ENCODE measurements at places on chromosomes 4 and X.
A peak's percentile ranks its signal among the peaks of the same experiment; 100 is the strongest.

GRCh38 chr4:33107814-33108213, 2387.6 kb downstream of the PCDH7 start:
- DNase-seq: no peak

GRCh38 chrX:107146670-107147069, 28.0 kb upstream of the RBM41 start:
- DNase-seq: no peak

DNA sequence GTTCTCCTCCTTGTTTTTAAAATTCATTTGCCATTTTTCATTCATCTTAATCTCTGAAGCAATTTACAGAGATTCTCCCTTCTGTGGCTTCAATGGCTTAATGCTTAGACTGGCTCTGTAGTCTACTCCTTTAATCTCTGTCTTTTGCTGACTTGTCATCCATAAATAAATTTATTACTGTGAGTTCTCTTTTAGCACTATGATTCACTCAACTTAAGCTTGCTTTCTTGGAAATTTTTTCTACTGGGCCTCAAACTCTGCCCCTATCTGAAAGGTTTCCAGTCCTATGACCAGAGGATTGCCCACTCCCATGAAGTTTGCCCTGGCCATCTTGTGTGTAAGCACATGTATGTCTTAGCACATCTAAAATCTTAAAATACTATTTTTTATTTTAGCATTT, 251.1 kb downstream of the DCLK2 start:
- no peak for DNase-seq

DNA sequence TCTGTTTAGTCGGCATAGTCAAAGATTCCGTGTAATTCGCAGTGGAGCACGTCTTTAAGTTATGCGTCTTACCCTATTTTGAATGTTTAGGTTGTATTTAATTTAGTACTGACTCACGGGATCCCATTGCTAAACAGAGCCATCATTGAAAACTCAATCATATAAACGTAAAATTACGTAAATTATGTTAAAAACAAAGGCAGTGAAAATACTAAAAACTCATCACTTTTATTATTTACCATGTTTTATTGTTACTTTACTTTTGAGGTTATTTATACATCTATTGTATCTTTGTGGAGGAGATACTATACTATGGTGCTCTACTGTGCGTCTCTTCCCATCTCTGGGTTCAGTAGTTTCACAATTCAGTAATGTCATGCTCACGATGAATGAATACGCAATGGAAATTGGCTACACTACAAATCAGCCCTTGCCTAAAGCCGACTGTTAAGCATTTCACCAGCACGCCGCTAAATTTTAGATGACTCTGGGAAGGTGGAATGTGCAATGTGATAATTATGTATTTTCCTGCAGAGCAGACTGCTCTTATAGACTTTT, 944 bp downstream of the FUNDC2 start:
- DNase-seq: peak; percentile 33

DNA sequence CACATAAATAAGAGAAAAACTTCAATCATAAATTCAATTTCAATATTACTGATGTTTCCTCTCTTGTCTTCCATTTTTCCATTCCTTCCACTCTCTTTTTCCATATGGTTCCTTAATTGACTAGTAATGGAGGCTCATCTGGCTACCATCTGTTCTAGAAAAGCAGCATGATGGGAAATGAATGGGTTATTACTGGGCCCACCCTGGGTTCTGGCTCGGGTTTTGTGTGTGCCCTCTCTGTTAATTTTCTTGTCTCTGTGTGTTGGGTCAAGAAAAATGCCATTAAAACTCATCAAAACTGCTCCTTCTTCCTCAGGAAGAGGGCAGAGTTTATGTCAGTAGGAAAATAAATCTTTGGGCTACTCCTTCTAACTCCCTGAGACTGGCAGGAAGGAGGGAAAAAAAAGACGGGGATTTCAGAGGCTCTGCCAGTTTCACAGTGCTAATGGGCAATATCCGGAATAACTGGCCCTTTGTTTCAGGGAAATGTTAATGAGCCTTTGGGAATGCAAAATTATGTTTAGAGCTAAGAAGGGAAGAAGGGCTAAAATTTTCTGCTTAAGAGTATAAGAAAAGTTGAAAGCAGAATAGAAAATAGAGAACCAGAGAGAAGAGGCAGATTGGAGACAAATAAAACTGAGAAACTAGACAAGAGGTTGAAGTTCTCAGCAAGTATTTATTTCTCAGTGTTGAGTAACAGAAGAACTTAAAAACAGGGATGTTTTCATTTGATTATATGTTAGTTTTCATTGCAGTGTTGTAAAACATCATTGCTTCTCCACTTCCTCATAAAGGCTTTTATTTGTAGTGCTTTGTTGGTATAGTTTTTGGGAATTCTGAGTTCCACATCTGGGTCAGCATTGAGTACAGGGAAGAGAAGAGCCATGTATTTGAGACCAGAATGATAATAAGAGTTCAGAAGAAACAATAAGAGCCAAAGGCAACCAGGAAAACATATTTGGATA, 19.7 kb downstream of the GABRB1 start:
- DNase-seq: no peak

DNA sequence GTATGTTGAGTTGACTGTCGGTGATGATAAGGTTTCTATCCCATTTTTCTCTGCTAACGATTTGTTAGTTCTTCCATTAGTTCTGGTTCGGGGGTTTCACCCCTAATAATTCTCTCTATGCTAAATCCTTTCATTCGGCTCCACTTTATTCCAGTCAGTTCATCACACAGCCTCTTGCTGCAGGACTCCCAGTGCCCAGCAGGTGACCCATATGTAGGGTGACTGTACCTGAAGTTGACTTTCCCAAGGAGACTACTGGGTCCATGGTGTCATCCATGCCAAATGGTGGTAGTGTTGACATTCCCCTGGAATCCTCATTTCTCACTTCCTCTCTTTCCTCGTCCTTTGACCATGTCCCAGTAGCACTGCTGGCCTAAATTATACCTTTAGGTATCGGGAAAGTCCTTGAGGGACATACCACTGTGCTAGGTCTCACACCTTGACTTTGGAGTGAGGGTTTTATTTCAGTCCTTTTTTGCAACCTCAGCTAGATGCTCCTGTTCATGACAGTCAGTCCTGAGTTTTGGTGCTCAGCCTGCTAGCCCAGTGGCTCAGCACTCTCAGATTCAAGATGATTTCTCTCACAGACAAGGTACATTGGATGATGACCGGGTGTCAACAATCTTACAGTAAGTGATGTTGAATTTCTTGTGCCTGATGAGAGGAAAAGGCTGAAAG, 105.1 kb upstream of the ARHGAP24 start:
- DNase-seq: no peak

- no peak for DNase-seq
Observed at GRCh38 chr4:55468724-55469123, 73.0 kb downstream of the TMEM165 start.

- no peak for DNase-seq
Observed at GRCh38 chr4:27397886-27398285, 537.2 kb downstream of the STIM2 start.

GRCh38 chrX:13369256-13370030, 49.6 kb upstream of the ATXN3L start:
- no peak for DNase-seq

DNA sequence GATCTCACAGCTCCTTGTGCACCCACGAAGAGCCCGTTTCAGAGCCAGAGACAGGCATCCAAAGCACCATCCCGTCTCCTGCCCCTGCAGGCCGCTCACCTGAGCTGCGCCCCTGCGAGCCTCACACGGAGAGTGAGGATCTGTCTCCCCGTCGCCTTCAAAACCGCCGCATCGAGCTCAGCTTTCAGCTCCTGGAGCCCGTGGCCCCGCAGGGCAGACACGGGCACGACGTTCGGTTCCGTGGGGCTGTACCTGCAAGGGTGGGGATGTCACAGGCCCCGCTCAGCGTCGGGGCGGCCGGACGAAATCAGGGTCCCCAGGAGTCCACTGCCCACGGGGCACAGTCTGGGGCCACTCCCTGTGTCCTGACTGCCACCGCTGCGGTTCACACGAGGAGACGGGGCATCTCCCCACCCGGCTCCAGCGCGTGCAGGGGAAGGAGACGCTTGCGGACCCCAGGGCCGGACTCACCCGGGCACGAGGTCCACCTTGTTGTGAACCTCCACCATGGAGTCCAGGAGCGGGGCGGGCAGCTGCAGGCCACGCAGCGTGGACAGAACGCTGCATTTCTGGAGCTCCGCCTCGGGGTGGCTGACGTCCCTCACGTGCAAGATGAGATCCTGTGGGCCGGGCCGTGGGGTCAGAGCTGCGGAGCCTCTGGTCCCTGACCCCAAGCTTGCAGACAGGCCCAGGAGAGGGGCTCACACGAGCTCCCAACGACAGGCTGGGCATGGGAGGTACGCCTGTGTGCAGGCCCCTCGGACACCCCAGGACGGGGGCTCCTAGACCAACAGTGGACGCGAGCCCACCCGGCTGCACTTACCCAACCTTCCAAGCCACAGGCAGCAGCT, 11.1 kb downstream of the GTPBP6 start:
- no peak for DNase-seq

- no peak for DNase-seq
Observed at GRCh38 chr4:182928061-182928460, 10.9 kb upstream of the DCTD start.

GRCh38 chr4:90012918-90013317, 114.3 kb upstream of the CCSER1 start:
- no peak for DNase-seq

DNA sequence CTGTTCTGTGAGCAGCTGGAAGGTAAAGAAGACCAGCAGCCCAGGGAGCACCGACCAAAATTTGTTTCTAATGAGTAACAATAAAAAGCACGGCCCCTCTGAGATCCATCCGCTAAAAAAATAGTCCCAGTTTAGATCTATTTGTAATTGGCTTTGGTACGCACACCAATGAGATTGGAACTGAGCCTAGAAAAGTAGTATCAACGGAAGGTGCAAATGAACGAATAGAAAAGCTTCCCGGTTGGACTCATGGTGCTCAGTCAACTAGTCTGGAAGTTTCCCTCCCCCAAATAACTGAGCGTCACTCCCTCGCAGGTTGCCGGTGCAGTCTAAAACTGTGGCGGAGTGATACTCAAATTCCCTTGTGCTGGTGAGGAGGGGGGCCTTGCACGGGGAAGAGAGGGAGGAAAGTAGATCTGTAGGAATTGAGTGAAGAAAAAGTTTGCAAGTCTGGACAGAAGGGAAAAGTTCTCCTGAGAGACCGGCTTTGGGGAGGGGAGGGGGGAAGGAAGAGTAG, at the start of gene COL4A5:
TSS of gene COL4A5 (plus strand) at position 413 of the 517 bp plus-strand sequence. CDS start 288 bp downstream, outside the sequence.
- no peak for DNase-seq

DNA sequence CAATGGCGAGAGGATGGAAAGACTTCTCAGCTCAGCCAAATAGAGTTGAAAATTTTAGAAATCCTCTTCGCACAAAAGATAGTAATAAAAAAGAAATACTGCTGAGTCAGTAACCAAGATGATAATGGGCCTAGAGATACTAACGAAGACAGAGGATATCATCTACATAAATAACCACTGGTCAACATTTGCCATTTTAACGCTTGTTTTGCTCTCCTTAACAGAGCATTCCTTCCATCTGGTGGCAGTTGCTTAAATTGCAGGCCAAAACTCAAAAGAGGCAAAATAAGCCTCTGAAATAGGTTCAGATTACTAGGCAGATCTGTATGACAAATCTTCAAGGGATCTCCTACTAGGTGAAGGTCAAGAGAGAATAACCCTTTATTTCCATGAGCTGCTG, 51.7 kb upstream of the MCF2 start:
- DNase-seq: no peak

- no peak for DNase-seq
Observed at GRCh38 chr4:151530230-151530629, 121.3 kb downstream of the FHIP1A start.

DNA sequence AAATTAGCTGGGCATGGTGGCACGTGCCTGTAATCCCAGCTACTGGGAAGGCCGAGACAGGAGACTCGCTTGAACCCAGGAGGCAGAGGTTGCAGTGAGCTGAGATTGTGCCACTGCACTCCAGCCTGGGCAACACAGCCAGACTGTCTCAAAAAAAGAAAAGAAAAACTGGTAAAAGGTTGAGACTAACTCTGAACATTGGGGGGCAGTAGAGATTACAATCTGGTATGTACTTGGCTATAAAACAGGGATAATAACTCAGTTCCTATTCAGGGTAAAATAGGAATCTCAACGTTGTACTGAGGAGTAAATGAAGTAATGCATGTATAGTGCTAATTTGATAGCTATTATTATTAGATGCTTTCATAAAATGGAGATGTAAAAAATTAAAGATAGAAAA, 12.5 kb upstream of the KLF8 start:
- no peak for DNase-seq

GRCh38 chrX:110242371-110242770, 75.5 kb downstream of the AMMECR1 start:
- no peak for DNase-seq

- no peak for DNase-seq
Observed at GRCh38 chrX:150655788-150656187, 37.4 kb upstream of the MTMR1 start.

DNA sequence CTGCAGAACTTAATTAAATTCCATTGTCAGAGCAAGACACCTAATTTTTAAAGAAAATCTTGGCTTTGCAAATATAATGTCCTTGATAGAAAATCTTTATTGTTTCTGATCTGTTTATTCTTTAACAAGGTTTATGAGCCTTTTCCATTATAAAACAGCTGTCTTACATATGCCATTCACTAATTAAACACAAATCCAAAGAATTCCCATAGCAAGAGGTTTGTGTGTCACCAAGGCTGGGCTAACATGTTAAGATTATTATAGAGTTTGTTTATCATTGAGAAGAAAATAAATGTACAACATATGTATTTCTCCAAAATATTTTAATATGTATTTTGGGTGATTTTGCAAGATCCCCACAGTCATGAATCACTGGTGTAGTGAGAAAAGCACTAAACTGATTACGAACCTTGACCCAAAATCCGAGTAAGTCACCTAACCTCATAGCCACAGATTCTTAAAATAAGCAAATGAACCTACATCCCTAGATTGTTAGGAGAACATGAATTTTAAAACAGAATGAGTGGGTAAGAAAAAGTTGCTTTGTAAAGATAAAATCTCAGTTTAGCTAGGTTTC, 694.8 kb upstream of the INTU start:
- DNase-seq: no peak

DNA sequence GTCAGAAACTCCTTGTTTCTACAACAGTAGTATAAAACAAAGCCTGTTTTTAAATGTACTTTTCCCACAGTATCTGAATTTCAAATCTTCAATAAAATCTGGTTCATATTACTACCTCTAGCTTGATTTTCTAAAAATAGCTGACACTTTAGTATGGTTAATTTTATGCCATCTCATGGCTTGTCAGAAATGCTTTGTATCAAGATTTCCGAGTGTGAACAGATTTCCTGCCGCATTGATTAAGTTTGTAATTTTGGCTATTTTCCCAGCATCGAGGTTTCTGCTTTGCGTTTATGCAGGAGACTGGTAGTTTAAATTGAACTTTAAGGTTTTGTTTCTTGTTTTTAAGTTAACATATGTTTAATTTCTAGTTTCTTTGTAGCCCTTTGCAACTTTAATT, 44.2 kb downstream of the CLCN3 start:
- DNase-seq: no peak

DNA sequence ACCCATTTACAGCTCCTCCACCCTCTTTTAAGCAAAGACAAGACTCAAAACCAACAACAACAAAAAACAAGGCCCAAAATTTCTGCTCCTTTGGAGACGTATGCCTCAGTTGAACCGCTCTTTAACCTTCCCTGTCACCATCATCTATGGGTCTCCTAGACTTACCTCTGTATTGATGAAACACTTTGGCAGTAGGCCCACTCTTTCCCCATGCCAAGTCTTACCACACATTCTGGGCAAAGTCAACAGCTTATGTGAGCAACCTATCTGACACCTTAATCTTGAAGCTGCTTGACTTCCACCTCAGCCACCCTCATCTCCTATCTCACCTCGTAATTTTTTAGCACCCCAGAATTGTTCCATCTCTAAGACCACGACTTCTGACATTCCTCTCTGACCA, 99.7 kb upstream of the CXorf66 start:
- no peak for DNase-seq

Data from CD4-positive, alpha-beta T cell treated with Interleukin-12 subunit alpha and Interleukin-12 subunit beta, for 1 hour (primary cell).